Suprapubic skin (tissue), 4 donors: ENCODE measurements at places on chromosomes 6 and 20. TPM values are rescaled to one million over a fixed set of nuclear protein-coding genes. Genes with fewer than 3 reads are reported as not detected.
A peak's percentile ranks its signal among the peaks of the same experiment; 100 is the strongest.

The PCK1 gene
- 6.3 TPM for total RNA-seq

- no peak overlapping the region for H3K4me3 ChIP-seq
- no peak for DNase-seq
- no peak overlapping the region for H3K27ac ChIP-seq
- H3K4me1 ChIP-seq: no peaks in the 10 kb centered on the region
- H3K27me3 ChIP-seq: no peaks in the 10 kb centered on the region
Observed at GRCh38 chr6:96725296-96725695, 112.0 kb downstream of the GPR63 start.

GRCh38 chr20:46990017-46990595, 95.5 kb downstream of the EYA2 start:
- peaks cover 22% of the 10 kb centered on the region for H3K4me1 ChIP-seq
- H3K27ac ChIP-seq: peak overlapping the region; percentile 88
- peak overlapping the region; percentile 5 for H3K4me3 ChIP-seq
- peaks cover 5% of the 10 kb centered on the region for H3K27me3 ChIP-seq

GRCh38 chr20:46512943-46513844, at the start of gene ZNF334:
TSS of gene ZNF334 (minus strand) at chr20:46513559. CDS start at chr20:46512102, 1,457 bp downstream.
- H3K27me3 ChIP-seq: peaks cover 28% of the 10 kb centered on the region
- H3K36me3 ChIP-seq: no peaks in the 10 kb centered on the region
- H3K4me3 ChIP-seq: peak within 1 kb of the TSS; percentile 67
- DNase-seq: no peak
- H3K27ac ChIP-seq: no peak within 1 kb of the TSS
- peaks cover 10% of the 10 kb centered on the region for H3K4me1 ChIP-seq

- H3K27me3 ChIP-seq: no peaks in the 10 kb centered on the region
- H3K27ac ChIP-seq: peak overlapping the region; percentile 4
- H3K4me1 ChIP-seq: peaks cover 42% of the 10 kb centered on the region
- H3K36me3 ChIP-seq: no peaks in the 10 kb centered on the region
- no peak overlapping the region for H3K4me3 ChIP-seq
Observed at GRCh38 chr6:17964633-17965032, 22.8 kb downstream of the KIF13A start.

DNA sequence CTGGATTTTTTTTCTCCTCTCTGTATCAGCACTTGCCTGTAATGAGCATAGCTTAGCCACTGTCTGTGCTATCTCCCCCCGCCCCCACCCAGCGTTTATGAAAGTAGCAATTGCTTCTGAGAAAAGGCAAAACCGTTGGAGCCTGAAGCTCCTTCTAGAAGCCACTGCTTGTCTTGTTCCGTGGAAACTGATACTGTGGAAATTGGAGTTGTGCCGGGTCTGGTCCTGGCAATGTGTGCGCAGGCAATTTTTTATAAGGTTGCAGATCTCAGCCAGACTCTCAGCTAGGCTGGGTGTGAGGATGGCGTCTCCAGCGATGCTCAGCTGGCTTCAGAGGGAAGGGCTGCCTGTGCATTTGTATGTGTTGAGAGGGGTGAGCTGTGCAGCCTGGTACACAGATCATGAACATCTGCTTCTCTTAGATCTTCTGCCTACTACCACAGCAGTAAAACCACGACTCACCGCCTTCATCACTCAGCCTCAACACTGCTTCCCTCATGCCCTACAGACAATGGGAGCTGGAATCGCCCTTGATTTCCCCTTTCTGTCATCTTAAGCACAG, 72.4 kb upstream of the GTSF1L start:
- no peak overlapping the region for H3K4me3 ChIP-seq
- no peak for DNase-seq
- H3K36me3 ChIP-seq: no peaks in the 10 kb centered on the region
- H3K27me3 ChIP-seq: peaks cover 9% of the 10 kb centered on the region

DNA sequence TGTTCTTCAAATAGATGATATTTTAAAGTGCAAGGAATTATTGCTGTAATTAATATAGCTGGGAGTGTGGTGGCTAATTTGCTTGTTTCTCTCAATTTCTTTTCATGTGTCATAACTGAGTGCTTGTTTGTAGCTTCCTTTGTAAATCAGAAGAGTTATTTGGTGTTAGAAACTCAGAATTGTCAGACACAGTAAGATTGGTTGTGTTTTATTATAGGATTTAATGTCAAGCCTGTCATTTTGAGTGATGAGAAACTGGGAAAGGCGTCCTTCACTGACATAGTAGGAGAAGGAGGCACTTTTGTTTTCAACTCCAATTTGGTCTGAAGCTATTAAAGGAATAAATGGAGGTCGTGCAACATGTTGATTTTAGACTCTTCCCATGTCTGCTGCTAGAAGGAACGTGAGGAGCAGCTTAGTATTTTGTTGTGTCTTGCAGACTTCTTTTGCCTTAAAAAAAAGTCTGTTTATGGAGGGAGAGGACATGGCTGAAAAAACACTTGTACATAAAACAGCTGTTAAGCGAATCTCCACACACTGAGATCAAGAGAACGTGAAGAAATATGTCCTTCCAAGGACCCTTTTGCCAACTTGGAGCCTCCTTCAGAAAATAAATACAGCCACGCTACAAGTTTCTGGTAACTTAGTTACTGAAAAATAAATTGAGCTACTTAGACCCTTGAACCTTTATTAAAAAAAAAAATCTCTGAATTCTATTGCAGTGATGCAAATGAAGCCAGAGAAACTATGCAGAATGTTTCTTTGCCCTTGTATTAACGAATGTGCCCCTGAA, 59.5 kb downstream of the BMP6 start:
- H3K27ac ChIP-seq: no peak overlapping the region
- no peaks in the 10 kb centered on the region for H3K27me3 ChIP-seq
- H3K4me1 ChIP-seq: peaks cover 12% of the 10 kb centered on the region
- no peak for DNase-seq

- peaks cover 23% of the 10 kb centered on the region for H3K36me3 ChIP-seq
- DNase-seq: no peak
- H3K27me3 ChIP-seq: no peaks in the 10 kb centered on the region
- no peak overlapping the region for H3K27ac ChIP-seq
- peaks cover 36% of the 10 kb centered on the region for H3K4me1 ChIP-seq
Observed at GRCh38 chr20:20021835-20022234, 4.7 kb downstream of the NAA20 start.

DNA sequence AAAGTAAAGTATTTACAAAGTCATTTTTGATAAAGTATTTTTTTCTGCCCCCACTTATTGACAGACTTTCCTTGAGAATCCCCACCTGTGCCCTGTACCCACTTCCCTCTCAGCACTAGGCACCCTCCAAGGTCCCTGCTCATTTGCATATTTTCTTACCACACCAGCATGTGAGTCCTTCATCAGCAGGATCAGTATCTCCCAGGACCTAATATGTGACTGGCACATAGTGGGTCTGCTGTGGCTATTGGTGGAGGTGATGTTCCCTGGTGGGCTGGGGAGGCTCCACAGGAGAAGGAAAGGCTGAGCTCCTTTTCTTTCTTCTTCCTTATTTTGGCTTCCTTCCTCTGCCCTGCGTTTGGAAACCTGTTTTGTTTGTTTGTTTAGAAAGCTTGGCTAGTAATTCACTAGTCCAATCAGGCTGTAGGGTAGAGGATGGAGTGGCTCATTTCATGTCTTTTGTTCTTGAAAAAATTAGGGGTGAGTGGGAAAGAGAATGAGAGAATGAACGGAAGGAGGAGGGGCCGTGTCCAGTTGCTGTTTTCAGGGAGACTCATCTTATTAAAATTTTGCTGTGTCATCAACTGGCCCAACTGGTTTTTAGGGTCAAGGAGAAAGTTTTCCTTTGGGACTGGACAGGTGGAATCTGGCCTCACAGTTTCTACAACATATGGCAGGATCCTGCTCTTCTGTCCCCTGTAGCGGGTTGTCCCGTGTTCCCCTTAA, 2.8 kb upstream of the RNF24 start:
- H3K36me3 ChIP-seq: no peaks in the 10 kb centered on the region
- H3K4me3 ChIP-seq: no peak overlapping the region
- H3K4me1 ChIP-seq: peaks cover 28% of the 10 kb centered on the region
- no peak overlapping the region for H3K27ac ChIP-seq
- H3K27me3 ChIP-seq: no peaks in the 10 kb centered on the region
- DNase-seq: no peak

The MOCS1 gene
- 13.8 TPM for total RNA-seq

- no peak for DNase-seq
- H3K27me3 ChIP-seq: no peaks in the 10 kb centered on the region
- H3K27ac ChIP-seq: no peak overlapping the region
- no peaks in the 10 kb centered on the region for H3K4me1 ChIP-seq
Observed at GRCh38 chr6:157412791-157413190, 31.8 kb downstream of the ZDHHC14 start.

GRCh38 chr6:35757456-35758123, 18.8 kb upstream of the CLPSL2 start:
- DNase-seq: no peak
- no peak overlapping the region for H3K27ac ChIP-seq
- no peaks in the 10 kb centered on the region for H3K36me3 ChIP-seq
- no peak overlapping the region for H3K4me3 ChIP-seq

DNA sequence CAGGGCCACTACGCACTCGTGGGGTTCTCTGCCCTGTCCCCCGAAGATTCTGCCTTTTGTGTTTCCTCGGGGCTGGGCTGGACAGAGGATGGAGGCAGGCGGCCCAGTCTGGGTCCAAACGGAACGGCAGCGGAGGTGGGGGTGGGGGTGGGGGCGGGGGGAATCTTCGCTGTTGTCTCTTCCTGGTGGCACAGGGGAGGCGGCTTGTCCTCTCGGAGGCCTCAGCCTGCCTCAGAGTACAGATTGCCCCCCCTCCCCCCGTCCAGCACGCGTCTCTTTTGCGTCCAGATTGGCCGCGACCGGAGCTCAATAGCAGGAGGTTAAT, 1.4 kb upstream of the INSM1 start:
- H3K4me1 ChIP-seq: peaks cover 56% of the 10 kb centered on the region
- H3K4me3 ChIP-seq: no peak overlapping the region

DNA sequence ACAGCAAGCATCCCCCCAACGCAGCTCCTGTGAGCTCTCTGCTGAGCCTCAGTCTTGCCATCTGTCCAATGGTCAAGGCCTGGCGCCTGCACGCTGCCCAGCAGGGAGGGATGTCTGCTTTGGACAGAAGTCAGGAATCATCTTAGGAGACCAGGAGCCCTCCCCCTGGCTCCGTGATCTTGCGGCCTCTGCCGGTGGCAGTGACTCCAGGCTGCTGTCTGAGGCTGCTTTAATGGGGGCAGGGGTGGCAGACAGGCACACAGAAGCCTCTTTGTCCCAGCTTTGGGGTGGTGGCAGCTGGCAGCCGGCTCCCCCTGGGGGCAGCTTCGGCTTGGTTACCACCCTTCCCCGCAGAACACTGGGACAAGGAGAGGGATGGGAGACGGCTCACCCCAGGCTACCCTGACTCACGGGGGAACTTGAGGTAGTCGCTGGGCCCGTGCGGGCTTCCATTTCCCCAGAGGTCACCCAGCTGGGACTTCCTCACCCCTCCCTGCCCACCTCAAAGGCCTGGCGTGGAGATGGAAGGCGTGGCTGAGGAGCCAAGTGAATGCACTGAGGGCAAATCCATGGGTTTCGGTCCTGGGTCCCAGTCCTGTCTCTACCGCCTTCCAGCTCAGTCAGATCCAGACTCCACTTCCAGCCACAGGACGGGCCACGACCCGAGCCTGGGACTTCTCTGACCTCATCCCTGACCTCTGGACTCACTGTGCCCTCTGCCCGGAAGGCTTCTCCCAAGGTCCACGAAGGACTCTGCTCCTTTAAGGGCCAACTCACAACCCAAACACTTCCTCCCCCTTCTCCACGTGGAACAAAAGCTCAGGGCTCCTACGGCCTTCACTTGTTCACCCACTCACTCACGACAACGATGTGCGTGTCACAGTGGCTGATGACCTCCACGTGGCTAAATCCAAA, 14.8 kb downstream of the PEDS1 start:
- no peaks in the 10 kb centered on the region for H3K27me3 ChIP-seq
- no peak for DNase-seq
- H3K27ac ChIP-seq: peak overlapping the region; percentile 80
- H3K36me3 ChIP-seq: peaks cover 46% of the 10 kb centered on the region

The PI3 gene
- 11.1 TPM for total RNA-seq

The SEC23B gene
- 53.2 TPM for total RNA-seq

DNA sequence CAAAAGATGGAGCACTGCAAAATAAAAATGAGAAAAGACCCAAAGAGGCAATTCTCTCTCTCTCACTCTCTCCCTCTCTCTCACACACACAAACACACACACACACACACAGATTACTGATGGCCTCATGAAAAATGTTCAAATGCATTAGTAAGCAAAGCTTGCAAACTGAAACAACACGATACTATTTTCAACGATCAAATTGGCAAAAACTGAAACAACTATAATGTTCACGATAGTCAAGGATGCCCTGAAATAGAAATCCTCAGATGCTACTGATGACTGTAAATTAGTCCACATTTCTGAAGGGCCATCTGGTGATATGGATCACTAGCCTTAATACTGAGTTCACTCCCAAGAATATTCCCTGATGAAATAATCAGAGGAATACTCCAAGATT, 100.8 kb downstream of the TRERF1 start:
- H3K36me3 ChIP-seq: no peaks in the 10 kb centered on the region
- no peak overlapping the region for H3K27ac ChIP-seq
- no peak for DNase-seq

DNA sequence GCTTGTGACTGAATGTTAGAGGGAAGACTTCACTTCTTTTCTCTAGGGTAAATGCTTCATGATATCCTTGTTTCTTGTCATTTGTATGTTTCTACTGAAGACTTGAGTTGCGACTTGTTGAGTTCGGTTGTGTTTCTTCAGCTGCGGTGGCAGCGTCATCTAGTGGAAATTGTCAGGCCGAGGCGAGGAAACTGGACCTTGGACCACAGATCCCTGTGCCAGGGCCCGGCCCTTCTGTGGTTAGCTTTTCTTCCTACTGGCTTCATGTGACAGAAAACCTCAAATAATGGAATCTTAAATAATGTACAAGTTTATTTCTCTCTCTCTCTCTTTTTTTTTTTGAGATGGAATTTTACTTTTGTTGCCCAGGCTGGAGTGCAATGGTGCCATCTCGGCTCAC, 12.4 kb downstream of the MTHFD1L start:
- H3K4me3 ChIP-seq: no peak overlapping the region
- H3K36me3 ChIP-seq: no peaks in the 10 kb centered on the region
- DNase-seq: peak; percentile 61
- no peak overlapping the region for H3K27ac ChIP-seq
- H3K27me3 ChIP-seq: no peaks in the 10 kb centered on the region
